ENCODE measurements at places on chromosomes 5 and 9.
A peak's percentile ranks its signal among the peaks of the same experiment; 100 is the strongest.

DNA sequence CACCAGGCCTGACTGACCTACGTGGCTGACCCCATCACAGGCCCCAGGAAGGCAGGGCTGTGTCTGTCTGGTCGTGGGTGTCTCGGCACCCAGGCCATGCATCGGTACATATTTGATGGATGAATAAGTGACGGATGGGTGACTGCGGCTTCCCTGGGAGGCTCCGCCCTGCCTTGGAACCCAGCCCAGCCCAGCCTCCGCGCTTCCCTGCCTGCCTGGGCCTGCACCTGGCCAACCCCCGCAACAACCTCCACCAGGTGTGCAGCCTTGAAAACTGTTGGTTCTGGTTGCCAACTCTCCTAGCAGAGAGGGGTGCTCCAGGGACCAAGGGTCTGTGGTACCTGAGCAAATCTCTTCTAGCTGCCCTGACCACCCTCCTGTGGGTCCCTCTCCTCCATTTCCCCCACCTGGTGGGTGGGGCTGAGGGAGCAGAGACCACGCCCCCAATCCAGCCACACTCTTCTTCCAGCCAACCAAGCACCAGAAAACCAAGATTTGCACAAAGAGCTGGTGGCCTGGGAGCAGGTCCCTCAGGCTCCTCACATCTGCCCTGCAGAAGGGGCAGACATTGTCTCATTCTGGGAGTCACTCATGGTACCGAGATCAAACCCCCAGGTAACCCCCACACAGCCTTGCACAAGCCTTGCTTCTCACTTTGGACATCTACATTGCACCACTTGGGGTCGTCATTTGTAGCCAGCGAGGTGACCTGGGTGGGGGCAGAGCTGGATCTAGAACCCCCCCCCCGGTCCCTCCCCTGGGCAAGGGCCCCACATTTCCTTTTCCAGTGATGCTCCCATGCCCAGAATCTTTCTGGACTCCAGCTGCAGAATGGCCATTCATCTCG lies 100.6 kb upstream of the IER5L start:
- DNase-seq = no peak

DNA sequence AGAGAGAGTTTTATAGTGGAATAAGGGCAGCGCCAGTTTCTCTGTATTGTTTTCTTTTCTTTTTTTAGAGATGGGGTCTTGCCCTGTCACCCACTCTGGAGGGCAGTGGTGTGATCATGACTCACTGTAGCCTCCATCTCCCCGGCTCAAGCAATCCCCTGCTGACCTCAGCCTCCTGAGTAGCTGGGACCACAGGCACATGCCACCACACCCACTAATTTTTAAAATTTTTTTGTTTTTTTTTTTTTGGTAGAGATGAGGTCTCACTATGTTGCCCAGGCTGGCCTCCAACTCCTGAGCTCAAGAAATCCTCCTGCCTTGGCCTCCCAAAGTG lies 119.0 kb downstream of the PIK3R1 start:
- DNase-seq = no peak

- DNase-seq = no peak
These were observed 76.6 kb downstream of the ACTBL2 start for GRCh38 chr5:57405984-57406383.

DNA sequence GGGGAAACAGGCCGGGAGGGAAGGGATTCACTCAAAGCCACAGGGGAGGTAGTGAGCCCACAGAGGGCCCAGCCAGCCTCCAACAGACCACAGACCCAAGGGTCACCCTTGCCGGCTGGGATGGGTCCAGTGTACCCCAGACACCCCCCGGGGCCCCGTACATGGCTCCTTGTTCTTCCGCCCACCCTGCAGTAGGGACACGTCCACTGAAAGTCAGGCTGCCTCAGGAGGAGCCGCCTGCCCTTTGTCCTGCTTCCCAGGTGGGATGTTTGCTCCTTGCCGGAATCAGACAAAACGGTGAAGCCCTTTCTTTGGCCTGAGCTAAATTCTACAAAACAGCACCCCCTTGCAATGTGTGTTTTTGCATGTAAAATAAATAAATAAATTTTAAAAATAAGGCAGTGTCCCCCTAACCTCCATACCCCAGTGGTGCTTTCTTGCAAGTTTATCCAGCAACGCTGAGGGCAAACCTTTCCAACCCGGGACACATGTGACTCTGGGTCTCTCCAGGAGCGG lies 25.8 kb downstream of the LHX3 start:
- no peak for DNase-seq

GRCh38 chr9:120431268-120431667 lies 148.7 kb downstream of the CDK5RAP2 start:
- DNase-seq = no peak

- DNase-seq = no peak
These were observed 81.4 kb upstream of the PIK3R1 start for GRCh38 chr5:68134033-68134668.

GRCh38 chr9:113309204-113309813 lies 6.1 kb upstream of the RNF183 start:
- DNase-seq = peak; percentile 61

DNA sequence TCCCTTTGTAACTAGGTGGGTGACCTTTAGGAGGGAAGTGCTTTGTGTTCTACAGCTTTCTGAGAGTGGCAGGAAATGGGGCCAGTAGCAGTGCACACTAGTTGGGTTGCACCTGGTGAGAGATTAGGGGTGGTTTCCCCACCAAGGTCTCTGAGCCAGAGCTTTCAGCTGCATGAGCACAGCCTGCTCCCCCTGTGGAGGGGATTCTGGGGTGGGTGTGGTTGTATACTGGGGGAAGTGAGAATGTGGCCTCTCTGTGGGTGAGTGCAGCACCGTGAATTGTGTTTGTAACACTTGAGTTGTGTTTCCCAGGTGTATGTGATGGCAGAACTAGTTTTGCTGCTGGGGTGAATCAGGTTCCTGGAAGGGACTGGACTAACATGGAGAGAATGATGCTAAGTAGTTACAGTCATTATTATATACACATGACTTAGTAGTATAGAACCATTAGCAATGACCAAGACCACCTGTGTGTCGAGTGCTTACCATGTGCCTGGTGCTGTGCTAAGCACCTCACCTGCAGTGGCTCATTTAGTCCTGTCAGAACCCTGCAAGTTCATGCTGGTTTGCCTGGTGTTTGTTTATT lies 11.8 kb upstream of the CXXC5 start:
- no peak for DNase-seq

DNA sequence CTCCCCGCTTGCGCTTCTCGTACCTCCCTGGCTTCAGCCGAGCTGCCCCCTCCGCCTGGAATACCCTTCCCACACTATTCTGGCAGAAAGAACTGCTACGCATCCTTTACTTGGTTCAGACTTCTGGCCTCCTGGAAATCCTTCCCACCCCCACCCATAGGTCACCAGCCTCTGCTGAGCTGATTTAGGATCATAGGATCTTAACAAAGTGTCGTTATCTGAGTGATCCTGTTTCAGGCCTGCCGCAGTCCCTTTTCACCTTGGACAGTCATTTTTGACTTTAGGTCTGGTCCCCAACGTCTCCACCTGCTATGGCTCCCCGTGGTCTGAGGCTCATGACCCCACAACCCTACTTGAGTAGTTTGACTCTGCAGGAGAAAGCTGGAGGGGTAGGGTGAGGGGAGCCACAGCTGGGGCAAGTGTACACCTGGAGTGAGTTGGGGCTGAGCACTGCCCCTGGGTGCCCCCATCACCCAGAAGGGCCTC lies 27.3 kb downstream of the EGR1 start:
- no peak for DNase-seq

DNA sequence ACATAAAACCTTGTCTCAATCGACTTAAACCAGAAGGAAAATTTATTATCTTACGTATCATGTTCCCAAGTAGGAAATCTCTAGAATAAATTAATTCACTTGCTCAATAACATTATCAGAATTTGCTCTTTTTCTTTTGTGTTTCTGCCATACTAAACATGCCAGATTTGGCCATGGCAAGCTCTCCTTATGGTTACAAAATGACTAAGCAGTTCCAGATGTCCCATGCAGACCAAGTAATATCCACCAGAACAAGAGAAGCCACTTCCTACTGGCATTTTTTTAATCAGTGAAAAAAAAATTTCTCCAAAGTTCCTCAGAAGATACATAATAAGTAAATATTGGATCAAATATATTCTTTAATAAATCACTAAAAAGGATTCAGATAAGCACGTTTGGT lies 25.2 kb upstream of the ADAMTS6 start:
- DNase-seq = peak; percentile 4

GRCh38 chr9:3541206-3541605 lies 15.4 kb upstream of the RFX3 start:
- DNase-seq = no peak

GRCh38 chr5:34869256-34869655 lies 30.3 kb downstream of the TTC23L start:
- no peak for DNase-seq

DNA sequence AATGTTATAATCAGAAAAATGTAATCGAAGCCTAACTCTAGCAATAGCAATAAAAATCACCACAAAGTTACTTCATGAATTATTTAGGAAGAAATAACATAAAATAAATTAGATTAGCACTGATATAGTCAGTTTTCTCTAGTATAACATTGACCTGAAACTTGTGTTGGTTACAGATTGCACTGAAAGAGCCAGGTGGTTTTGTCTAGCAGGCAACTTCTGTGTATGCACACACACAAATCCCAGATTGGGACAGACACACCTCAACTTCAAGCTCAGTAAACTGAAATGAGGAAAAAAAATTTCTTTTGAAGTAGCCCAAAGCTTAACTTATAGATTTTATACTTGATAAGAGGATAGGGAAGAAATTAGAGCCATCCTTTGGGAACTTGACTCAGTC lies 129.3 kb downstream of the EFNA5 start:
- DNase-seq = no peak

DNA sequence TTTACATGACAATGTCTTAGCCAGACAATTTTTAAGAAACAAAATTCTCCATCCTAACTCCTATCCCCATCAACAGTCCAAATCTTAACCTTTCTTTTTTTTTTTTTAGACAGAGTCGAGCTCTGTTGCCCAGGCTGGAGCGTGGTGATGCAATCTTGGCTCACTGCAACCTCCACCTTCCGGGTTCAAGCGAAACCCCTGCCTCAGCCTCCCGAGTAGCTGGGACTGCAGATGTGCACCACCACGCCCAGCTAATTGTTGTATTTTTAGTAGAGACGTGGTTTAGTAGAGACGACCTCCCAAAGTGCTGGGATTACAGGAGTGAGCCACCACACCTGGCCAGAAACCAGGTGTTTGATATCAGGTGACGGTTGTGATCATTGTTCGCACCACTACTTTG lies 10.2 kb downstream of the ABL1 start:
- DNase-seq = no peak

- no peak for DNase-seq
These were observed 148.7 kb downstream of the MLLT3 start for GRCh38 chr9:20473515-20474013.

GRCh38 chr9:69030851-69031645 lies 4.5 kb upstream of the FXN start:
- no peak for DNase-seq

GRCh38 chr5:135951257-135951656 lies 3.5 kb downstream of the LECT2 start:
- DNase-seq = no peak

DNA sequence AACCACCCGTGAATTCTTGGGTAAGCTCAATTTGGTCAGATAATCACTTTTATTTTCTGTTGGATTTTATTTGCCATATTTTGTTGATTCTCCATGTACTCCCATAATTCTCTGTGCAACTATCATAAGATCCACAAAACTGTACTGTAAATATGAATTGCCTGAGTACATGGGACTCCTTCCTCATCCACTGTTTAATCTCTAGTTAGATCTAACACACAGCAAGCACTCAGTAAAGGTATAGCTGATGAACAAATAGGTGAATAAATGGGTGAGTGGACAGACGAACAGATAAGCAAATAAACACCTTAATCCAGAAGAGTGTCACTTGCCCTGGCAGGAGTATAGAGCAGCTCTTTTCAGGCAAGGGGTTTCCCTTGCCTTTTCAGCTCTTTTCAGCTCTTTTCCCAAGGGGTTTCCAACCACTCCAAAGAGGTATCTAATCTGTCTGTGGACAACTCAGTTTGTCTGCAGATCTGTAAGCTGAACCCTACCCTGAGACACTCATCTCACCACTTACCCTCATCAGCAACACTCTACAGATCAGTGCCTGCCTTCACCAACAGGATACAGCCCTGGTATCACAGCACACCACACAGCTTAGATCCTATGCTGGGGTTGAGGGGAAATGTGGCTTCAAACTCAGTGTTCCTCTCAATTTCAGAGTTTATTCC lies 51.2 kb downstream of the SIL1 start:
- no peak for DNase-seq

DNA sequence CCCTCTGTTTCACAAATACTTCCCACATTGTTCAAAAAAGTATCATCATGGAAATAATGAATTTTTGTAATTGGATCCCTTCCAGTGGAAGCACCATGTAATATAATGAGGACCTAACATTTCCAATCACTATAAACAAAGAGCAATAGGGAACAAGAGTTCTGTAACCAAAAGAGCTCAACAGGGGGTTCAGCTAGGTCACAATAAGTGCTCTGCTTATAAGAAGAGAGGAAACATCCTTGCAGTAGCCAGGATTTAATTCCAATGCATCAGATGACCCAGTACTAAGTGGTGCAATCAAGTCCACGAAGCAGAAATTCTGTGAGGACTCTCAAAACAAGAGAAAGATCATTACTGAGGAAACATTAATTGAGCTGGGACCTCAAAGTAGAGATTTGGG lies 5.9 kb downstream of the SERINC5 start:
- peak; percentile 11 for DNase-seq

DNA sequence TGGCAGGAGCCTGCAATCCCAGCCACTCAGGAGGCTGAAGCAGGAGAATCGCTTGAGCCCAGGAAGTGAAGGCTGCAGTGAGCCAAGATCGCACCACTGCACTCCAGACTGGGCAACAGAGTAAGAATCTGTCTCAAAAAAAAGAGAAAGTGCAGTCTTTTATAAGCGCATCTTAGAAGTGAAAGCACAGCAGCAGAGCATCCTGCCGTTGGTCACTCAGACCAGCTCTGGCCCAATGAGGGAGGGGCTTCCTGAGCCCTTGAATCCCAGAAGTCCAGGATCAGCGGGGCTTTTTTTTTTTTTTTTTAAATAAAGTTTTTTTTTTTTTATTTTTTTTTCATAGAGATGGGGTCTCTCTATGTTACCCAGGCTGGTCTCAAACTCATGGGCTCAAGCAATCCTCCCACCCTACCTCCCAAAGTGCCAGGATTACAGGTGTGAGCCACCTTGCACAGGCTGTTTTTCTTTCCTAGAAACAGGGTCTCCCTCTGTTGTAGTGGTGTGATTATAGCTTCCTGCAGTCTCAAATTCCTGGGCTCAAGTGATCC lies 42.3 kb downstream of the NAIF1 start:
- DNase-seq = peak; percentile 40

Measured in mesenchymal stem cell (in vitro differentiated cells and primary cell).